Left ventricle myocardium superior (tissue), 1 donor: ENCODE measurements at places on chromosomes 2 and 18. TPM values are rescaled to one million over a fixed set of nuclear protein-coding genes. Genes with fewer than 3 reads are reported as not detected.

DNA sequence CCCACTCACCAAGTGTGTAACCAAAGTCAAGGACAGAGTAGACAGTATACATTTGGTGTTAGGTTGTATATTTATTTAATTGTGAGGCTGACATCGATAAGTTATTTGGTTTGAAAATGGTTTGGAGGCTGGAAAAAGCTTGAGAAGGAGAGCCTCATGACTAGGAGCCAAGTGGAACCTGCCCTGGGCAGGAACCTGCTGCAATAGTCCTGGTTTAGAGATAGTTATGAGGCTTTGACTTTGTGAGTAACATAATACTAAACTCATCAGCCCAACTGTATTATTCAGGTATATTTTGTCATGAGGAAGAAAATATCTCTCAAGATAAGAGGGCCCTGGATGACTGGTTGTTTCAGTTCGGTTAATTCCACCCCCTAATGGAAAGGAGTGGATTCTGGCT, 234.3 kb upstream of the CYRIA start:
- DNase-seq = no peak

CYS1 gene
- total RNA-seq = 3.0 TPM

GRCh38 chr18:33404244-33404873, 36.2 kb downstream of the CCDC178 start:
- DNase-seq = no peak

- DNase-seq = no peak
Observed at GRCh38 chr2:102046135-102046986, 54.6 kb downstream of the IL1R2 start.

- DNase-seq = no peak
Observed at GRCh38 chr2:43340945-43341356, 114.5 kb upstream of the ZFP36L2 start.

CNTNAP5 gene
- total RNA-seq = not detected

GRCh38 chr2:171521361-171522051, 768 bp upstream of the CYBRD1 start:
- DNase-seq = no peak

KCNJ3 gene
- 2.0 TPM for total RNA-seq

DNA sequence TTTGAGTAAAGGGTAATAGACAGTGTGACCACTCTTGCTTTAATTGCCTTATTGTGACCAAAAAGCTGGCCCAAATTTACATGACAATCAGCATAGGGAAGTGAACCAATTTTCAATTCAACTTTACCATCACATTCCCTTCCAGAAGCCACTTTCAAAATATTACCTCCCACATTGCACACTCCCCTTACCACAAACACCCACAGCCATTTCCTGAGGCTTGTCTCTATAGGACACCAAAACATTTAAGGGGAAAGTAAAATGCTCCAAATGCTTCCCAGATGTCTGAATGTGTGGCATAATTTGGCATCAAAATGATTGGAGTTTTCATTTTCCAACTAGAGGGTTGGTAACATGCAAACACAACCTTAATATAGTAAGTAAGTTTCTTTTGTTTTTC, 616.1 kb downstream of the SLC4A3 start:
- DNase-seq = no peak

GRCh38 chr2:3479430-3480320, 39.7 kb downstream of the ADI1 start:
- peak; percentile 11 for DNase-seq

DNA sequence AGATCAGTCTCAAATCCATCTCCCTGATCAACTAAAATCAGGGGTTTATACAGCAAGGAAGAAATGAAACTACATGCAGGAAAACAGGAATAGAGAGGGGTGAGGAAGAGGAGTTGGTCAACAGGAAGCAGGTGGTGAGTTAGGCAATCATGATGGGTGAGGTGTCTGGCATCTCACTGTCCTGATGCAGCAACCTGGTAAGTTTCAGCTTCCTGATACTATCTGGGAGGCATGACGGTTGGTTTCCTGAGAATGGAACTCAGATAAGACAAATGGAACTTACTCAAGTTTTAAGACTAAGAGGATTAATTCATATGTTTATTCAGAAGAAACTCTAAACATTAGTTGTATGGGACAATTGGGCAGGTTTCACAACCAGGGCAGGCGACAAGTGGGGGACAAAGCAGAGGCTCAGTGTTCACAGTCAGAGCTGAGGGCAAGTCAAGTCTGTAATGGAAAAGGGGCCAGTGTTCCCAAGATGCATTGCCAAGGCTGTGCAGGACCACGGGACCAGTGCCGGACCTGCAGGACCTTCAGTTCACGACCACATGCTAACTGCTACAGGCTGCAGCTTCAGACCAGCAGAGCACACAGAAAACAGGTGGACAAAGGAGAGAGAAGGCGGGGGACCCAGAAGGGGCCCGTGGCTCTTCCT, 17.7 kb upstream of the GALM start:
- DNase-seq = no peak

PLEKHA3 gene
- total RNA-seq = 39.9 TPM

ITGB6 gene
- total RNA-seq = 4.4 TPM

DNA sequence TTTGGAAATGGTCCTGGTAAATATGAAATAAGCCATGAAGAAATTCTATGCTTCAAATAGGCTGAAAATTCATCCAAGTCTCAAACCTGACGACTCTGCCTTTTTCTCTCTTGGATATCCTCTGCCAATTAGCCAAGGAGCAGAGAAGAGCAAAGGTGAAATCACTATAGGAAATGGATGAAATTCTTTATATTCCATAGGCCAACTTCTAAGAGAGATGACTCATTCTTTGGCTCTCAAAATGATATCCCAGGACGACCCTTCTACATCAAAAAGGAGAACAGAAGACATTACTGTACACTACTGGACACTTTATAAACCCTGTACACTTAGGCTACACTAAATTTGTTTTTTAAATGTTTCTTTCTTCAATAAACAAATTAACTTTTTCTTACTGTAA, 22.7 kb downstream of the PDE1A start:
- DNase-seq = no peak

- no peak for DNase-seq
Observed at GRCh38 chr2:160920061-160920460, 240.2 kb upstream of the TANK start.

C2orf78 gene
- total RNA-seq = not detected

GRCh38 chr18:49098386-49098785, 147.6 kb upstream of the SMAD7 start:
- no peak for DNase-seq
